ENCODE measurements at places on chromosomes 16 and 17. TPM values are rescaled to one million over a fixed set of nuclear protein-coding genes. Genes with fewer than 3 reads are reported as not detected.

CCL1 gene
- not detected for total RNA-seq

CNTNAP4 gene
- total RNA-seq, result not detected

WNT9B gene
- total RNA-seq, result not detected

NAGLU gene
- 42.9 TPM for total RNA-seq

EFCAB13 gene
- 16.4 TPM for total RNA-seq

DHX58 gene
- 13.1 TPM for total RNA-seq

CD19 gene
- total RNA-seq, result not detected

TBC1D16 gene
- 27.1 TPM for total RNA-seq

CXCL16 gene
- 25.8 TPM for total RNA-seq

HOXB1 gene
- not detected for total RNA-seq

ERN2 gene
- total RNA-seq, result not detected

MYH3 gene
- total RNA-seq, result 2.2 TPM

NUDT7 gene
- total RNA-seq, result 4.9 TPM

RGS11 gene
- 5.9 TPM for total RNA-seq

SDK2 gene
- 2.6 TPM for total RNA-seq

KIF19 gene
- total RNA-seq, result 0.44 TPM

Measured in breast epithelium (tissue), 4 donors.